ENCODE measurements at places on chromosomes 3 and 15.

GRCh38 chr3:69205385-69205784 is 83.0 kb upstream of the LMOD3 start:
- no peak for DNase-seq

GRCh38 chr15:45179221-45179985 is 8.4 kb downstream of the SHF start:
- DNase-seq = no peak

DNA sequence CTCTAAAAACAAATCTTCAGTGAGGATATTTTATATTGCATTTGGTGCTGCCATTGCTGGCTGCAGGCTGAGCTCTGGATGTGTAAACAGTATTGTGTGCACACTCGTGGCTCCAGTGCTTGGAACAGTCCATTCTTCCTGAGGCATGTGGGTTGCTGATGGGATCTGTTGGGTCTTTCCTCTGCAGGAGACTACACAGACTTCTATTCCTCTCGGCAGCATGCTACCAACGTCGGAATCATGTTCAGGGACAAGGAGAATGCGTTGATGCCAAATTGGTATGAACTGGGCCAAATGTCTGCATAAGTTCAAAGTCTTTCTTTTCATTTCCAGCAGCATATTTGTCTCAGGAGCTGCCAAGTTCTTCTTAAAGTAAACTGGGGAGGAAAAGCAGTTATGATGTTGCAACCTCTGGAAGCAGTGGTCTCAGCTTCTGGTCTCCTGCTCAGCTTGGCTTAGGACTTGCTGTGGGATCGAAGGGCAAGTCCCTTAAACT is 9.3 kb downstream of the FAH start:
- no peak for DNase-seq

DNA sequence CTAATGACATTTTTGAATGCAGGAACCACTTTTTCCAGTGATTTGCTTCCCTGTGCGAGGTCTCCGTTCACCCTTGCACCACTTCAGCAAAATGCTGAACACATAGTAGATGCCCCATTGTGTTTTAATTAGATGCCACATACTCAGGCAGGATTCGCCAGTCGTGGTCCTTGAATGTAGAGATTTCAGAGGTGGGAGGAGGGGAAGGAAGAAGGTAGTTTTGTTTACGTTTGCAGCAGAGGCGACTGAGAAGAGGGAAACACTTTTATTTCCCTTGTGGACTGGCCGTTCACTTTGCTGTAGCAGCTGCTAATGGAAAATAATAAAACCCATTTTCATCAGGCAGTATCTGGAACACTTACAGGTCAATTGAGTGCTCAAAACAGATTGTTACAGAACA is 262.8 kb upstream of the TBL1XR1 start:
- no peak for DNase-seq
